ENCODE measurements at places on chromosomes 13 and 19. TPM values are rescaled to one million over a fixed set of nuclear protein-coding genes. Genes with fewer than 3 reads are reported as not detected.

Gene CCDC70
- total RNA-seq = not detected

Gene CA11
- total RNA-seq = 7.9 TPM

DNA sequence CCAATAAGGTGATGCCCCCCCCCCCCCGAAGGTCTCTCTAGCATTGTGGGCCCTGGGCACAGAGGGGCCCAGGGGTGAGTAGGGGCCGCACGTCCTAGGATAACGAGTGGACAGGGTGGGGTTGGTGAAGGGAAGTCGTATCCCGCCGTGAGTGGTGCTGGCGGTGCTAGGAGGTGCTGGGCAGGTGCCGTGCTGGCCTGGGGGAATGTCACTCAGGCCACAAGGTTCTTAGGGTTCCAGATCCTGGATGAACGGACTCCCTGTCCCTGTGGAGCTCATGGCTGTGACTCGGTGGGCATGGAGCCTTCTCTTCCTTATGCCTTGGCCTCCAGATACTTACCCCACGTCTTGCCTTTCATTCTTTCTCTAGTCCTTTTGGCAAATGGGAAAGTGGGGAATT, 157.4 kb upstream of the SOX1 start:
- peak; percentile 67 for DNase-seq

GRCh38 chr13:106220211-106220610, 315.3 kb downstream of the EFNB2 start:
- no peak for DNase-seq

DNA sequence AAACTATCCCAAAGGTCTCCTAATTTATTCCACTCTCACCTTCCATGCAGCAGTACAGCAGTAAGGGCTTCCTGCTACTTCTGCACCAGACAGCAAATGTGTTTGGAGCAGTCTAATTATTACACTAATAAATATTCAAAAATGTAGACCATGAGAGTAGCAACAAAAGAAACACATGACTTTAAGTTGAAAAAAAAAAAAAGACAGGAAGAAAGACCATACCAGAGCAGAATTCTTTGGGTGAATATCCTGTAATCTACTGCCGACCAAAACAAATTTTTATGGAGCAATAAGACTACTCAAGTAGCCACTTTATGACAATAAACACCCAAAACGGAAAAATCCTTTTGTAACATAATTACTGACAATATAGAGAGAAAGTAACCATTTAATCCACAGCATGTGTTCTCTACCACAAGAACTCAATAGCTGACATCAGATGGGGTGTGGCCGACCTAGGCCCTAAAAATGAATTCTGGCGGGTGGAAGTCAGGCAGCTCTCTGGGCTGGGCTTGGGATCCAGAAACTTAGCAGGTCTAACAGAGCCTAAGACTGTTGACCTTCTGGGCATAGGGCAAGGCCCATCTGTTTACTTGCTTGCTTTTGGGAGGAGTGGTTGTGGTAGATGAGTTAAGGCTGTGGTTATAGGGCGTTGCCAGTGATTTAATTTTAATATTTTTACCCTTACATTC, 4.6 kb downstream of the KLF12 start:
- DNase-seq = no peak

Gene ADAMTS10
- 66.3 TPM for total RNA-seq

GRCh38 chr19:46407856-46408663, 5.3 kb downstream of the CCDC8 start:
- DNase-seq = no peak

Gene CEACAM6
- 6.9 TPM for total RNA-seq

Gene MCEMP1
- total RNA-seq = not detected

Gene FAM124A
- 5.4 TPM for total RNA-seq

DNA sequence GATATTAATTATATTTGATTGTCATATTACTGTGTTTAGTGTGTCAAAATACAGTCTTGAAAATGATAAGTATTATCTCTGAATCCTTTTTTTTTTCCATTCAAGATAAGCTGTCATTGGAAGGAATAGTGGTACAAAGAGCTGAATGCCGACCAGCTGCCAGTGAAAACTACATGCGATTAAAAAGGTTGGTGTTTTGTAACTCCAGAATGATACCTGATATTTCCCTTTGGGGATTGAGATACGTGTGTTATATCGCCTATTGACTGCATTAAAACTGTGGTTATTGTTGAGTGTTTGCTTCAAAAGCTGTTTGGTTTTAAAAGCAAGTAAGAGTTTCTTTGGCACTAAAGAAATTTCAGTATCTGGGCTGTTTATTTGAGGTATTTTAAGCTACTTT, 6.5 kb upstream of the KCTD4 start:
- DNase-seq = no peak

DNA sequence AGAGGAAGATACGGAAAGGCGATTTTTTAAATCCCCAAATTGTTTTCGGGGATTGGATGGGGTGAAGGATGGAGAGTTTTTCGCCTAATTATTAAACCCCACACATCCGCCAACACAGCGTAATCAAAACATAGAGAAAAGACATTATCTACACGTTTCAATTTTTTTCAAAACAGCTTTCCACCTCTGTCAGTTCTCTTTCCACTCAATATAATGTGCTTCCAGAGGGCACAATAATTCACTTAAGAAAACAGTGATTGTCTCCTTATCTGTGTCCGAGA, 435 bp upstream of the OBI1 start:
- DNase-seq = no peak

Data from vagina (tissue), 2 donors.